ENCODE measurements at places on chromosomes 6 and 20. TPM values are rescaled to one million over a fixed set of nuclear protein-coding genes. Genes with fewer than 3 reads are reported as not detected.

Gene CRISP3
- not detected for total RNA-seq

Gene HCRTR2
- 0.39 TPM for total RNA-seq

Gene COL20A1
- total RNA-seq: not detected

Gene CST4
- not detected for total RNA-seq

Gene TP53RK
- 12.1 TPM for total RNA-seq

Gene KIF6
- 0.39 TPM for total RNA-seq

Gene NOTCH4
- total RNA-seq: 3.5 TPM

Gene PDYN
- total RNA-seq: not detected

Gene SLPI
- not detected for total RNA-seq

Gene MYLK2
- total RNA-seq: not detected

Gene GSTA2
- total RNA-seq: not detected

Gene DUSP15
- total RNA-seq: not detected

Gene C6orf15
- total RNA-seq: 1.2 TPM

Gene DEFB116
- not detected for total RNA-seq

Gene C20orf204
- 2.0 TPM for total RNA-seq

Gene FOXA2
- not detected for total RNA-seq

Gene BTN2A1
- 16.1 TPM for total RNA-seq

Gene SCRT2
- total RNA-seq: not detected

Gene SIGLEC1
- total RNA-seq: not detected

Gene ANKEF1
- total RNA-seq: 5.5 TPM

Gene DSP
- 304 TPM for total RNA-seq

Gene PNLDC1
- not detected for total RNA-seq

Gene ANGPT4
- total RNA-seq: under 0.01 TPM

Gene MOCS1
- total RNA-seq: 0.39 TPM

Gene LAMA5
- total RNA-seq: 36.9 TPM

Gene OTOR
- not detected for total RNA-seq

Gene IL17F
- total RNA-seq: not detected

Gene EGFL8
- total RNA-seq: 5.1 TPM

Gene CCDC170
- not detected for total RNA-seq

Gene CDSN
- total RNA-seq: 69.1 TPM

Gene PPIL6
- total RNA-seq: 0.22 TPM

Gene SLC17A3
- total RNA-seq: not detected

Gene OR2H2
- not detected for total RNA-seq

Gene MRPL2
- total RNA-seq: 22.8 TPM

Gene PBOV1
- total RNA-seq: not detected

All from placental epithelial cell (primary cell).